ENCODE measurements at places on chromosomes 1 and 21.
A peak's percentile ranks its signal among the peaks of the same experiment; 100 is the strongest.

DNA sequence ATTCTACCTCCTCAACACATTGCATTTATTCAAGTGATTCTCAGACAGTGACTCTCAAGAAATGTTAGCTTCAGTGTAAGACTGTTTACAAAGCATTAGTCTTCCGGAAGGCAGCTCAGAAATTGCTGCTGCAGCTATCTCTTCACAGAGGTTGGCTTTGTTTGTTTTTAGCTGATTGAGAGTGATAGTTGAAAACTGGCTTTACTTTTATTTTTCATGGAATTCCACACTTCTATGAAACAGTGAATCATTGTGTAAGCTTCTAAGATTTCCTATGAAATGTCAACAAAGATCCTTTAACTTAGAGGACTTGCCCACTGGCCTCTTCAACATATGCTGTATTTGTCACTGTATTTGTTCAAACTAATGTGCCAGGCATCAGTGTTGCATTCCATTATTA, 121.3 kb downstream of the TNNI3K start:
- no peak for DNase-seq

DNA sequence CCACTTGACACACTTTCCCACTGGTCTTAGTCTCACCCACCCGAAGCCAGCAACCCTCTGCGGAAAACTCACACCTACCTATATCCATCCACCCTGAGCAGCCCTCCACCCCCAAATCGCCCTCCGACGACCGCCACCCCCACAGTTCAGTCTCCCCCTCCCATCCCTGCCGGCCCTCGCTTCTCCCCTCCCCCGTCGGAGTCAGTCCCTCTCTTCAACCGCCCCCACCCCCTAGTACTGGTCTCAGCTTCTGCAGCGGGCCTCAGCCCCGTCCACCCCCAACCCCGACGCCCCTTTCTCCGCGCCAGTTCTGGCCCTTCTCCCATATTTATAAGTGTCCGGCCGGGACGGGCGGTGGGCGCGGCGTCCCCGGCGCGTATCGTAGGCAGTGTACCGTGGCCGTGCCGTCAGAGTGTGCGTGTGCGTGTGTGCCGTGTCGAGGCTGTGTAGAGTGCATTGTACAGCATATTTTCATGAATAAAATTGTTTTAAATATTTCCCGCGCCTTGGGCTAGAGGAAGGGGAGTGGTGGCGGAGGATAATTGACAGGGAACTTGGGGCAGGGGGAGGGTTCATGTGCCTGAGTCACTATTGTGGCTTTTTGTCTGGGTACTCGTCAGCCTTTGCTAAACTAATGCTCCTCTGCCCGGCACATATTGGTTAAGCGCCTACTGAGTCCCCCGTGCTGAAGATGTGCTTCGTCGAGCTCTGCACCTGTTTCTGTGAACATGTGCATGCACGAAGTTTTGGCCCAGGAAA, 22.0 kb downstream of the FOXO6 start:
- DNase-seq: no peak

GRCh38 chr1:160665330-160666078, 18.7 kb upstream of the SLAMF1 start:
- DNase-seq: no peak

DNA sequence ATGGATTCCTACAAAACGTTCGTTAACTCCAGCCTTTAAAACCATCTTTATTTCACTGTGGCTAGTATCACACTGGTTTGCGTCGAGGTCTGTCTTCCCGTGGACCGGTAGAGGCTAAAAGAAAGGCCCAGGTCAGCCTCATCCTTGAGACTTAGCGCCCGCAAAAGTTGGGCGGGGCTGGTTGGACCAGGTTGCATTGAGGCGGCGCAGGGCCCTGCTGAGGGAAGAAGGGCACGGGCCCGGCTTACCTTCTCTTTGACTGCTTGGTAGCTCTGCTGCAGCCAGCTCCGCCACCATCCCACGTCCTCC, 455 bp downstream of the BSDC1 start:
- DNase-seq: no peak

DNA sequence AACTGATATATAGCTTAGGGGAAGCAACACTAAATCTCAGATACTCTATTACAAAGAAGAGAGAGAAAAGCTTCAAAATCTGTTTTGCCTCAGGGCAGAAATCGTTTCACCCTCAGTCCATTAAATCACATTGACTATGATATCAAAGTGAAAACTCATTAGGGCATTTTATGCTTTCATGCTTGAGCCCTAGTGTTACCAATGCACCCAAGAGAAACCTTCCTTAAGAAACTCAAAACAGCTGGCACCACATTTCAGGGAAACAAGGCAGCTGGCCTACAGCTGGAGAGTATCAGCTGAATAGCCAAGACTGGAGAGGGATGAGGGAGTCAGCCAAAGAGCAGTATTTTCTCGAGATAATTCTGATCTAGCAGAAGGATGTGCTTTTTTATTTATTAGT, 14.9 kb downstream of the COLGALT2 start:
- DNase-seq: peak; percentile 29

- peak; percentile 62 for DNase-seq
Measured at GRCh38 chr1:14968251-14968851, 185.2 kb upstream of the TMEM51 start.

GRCh38 chr1:155077346-155077745, 1.3 kb upstream of the EFNA3 start:
- DNase-seq: no peak

DNA sequence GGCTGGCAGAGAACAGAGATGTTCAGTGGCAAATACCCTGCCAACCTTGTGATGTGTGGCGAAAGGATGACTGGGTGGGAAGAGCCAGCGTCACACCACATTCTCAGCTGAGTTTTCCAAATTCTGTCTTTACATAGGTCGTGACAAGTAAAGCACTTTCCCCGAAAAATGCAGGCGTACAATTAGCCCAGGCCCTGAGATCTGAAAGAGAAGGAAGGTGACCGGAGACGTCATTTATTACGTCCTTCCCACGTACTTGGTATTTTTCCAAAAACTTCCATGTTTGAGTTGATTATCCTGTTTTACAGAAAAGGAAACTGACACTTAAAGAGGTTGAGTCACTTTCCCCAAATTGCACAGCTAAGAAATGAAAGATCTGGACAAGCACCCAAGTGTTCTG, 413.3 kb downstream of the PRDM2 start:
- no peak for DNase-seq

DNA sequence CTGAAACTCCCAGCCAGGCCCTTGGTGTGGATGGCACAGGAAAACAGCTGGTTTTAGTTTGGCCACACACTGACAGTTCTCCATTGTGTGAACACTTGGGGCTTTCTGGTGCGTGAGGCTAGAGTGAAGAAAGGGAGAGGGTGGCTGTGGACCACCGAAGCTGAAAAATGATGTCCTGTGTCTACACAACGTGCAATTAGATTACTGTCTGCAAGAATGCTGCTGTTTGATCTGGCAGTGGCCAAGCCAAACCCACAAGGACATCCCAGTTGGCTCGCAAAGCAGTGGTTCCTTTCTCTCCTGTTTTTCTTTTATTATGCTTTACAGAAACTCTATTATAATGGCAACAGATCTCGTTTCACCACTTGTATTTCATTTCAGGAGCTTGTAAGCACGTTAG, 58.9 kb downstream of the ERG start:
- DNase-seq: no peak

DNA sequence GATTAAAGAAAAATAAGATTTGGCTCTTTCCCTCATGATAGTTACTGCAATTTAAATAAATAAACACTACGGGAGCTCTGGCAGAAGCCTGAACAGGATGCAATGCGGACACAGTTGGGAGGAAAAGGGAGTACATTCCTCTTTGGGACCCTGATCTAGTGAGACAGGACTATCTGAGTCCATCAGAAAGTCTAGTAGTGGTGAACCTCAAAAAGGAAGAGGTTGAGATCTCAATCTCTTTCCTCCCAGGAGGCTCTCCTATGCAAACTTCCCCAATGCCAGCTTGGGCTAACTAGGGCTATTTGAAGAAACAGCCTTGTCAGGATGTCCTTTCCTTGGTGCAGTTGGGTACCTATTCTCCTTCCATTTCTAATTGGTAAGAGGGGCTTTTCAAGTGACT, 4.9 kb upstream of the ABCD3 start:
- DNase-seq: no peak

Data from fibroblast of the conjunctiva (primary cell).